ENCODE measurements at places on chromosomes 6 and 20.

- DNase-seq = no peak
These were observed 61.0 kb upstream of the PHACTR2 start for GRCh38 chr6:143616741-143617140.

DNA sequence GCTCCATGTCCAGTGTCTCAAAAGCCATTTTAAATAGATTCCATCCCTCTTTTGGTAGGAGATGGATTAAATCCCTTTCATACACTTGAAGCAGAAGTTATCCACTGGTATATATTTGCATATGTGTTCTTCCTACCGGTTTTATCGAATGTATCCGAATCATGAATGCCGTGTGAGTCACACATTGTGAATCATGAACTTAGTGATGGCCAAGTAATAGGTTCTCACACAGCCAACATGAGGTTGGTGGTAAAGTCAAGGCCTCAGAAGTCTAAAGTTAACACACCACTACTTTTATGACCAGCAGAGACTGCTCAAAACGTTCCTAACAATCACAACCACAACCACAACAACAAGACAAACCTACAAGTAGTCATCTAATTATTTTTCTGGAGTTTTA, 345.5 kb downstream of the THBS2 start:
- DNase-seq = no peak

DNA sequence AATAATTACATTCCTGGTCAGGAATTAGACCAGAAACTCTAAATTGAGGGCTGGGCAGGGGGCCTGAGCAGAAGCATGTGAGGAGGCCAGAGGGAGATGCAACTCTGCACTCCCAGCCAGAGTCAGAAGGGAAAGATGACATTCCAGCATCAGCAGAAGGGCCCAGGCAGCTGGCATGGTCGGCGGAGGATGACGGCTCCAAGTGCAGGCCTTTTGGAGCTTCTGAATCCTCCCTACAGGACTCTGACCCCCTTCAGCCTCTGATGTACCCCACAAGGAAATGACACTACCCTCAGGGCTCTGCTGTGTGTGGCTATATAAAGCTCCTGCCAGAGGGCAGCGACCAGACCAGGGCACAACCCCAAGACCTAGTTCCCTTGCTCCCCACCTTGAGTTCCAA, 1.9 kb downstream of the LRFN2 start:
- DNase-seq = no peak

DNA sequence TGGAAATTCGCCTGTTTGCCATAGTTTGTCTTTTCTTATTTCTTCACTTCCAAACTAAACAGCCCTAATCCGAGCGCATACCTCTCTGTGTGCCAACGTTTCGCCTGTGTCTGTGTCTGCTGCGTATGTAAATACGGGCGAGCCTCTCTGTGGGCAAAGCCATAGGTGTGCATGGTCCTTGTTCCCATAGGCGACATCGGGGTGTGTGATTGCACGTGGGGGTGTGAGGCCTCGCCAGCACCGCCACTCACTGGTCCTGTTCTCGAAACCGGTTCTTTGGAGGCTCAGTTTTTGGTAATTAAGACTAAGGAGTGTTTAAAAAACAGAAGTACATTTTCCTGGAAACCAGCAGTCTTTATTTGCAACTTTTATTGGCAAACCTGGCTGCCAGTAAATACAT, 6.0 kb upstream of the FOXC1 start:
- no peak for DNase-seq

DNA sequence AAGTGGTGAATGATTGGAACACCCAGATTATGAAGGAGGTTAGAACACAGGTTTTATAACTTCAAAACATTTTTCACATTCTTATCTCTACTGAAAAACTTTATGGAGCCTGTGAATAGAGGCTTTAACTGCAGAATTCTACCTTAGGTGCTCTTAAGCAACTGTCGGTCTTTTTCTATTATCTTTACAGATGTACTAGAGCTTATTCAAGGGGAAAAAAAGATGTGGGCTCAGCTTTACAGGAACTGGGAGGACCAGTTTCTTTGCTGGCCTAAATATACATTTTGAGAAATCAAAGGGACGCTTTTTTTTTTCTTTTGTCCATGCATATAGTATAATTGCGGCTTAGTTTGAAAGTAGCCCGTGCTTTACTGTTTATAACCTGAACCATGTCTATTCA, 58.9 kb downstream of the UST start:
- DNase-seq = no peak

DNA sequence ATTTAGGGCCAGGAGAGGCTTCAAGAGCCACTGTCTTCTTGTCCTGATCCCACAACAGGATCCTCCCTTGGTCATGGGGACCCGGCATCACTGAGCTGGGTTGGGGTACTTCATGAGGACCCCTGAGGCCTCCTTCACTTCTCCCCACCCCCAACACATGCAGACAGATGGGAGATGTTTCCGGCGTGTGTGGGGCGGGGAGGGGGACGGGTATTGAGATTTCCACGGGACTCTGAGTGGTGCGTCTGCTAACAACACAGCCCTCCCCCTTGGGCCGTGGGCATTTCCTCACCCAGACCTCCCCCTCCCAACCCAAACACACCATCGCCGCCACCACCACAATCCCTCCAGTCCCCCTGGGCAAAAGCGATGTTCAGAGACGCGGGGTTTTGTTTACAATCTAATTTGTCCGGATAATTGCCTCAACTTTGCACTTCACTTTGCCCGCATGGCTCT, 906 bp upstream of the FOXP4 start:
- DNase-seq = no peak
